ENCODE measurements at places on chromosomes 2 and 18.

DNA sequence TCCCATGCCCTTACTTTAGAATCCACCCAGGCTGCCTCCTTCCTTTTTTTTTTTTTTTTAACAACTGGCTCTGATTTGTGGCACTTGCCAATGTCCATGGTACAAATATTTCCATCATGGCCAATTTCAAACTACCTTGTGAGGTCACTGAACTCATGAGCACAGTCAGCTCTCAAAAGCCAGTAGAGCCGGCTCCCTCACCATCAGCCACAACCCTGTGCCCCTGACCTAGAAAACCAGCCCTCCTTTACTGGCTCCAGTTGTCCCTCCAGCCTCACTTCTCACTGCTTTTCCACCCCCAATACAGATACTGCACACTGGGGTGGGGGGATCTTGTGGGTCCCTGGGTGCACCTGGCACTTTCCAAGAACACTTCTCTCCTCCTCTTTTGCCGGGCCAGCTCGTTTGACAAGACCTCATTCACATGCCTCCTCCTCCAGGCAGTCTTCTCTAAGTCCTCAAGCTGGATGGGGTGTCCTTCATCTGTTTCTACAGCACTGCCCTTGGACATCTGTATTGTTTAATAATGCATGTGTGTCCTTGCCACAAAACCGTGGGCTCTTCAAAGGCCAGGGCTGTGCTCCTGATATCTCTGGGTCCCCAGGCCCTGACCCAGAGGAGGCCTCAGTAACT is 35.5 kb downstream of the SDC1 start:
- no peak for DNase-seq

GRCh38 chr2:154032220-154032619 is 160.5 kb downstream of the GALNT13 start:
- no peak for DNase-seq

DNA sequence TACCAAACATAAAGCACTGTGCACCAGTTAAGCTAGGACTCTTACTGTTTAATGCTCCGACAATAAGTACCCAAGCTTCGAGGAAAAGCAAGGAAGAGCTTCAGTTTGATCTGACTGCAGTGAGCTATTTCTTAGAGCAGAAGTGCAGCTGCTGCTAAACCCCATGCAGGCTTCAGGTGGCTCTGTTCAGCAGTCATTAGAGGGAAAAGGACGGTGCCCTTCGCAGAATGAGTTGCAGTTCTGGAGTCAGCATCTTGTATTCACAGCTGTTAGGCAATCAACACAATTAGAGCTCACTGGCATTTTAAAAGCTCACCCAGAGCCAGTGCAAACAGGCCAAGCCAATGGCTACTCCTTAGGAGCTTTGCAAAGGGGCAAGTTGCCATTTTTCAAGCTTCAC is 1.5 kb upstream of the CERKL start:
- no peak for DNase-seq

DNA sequence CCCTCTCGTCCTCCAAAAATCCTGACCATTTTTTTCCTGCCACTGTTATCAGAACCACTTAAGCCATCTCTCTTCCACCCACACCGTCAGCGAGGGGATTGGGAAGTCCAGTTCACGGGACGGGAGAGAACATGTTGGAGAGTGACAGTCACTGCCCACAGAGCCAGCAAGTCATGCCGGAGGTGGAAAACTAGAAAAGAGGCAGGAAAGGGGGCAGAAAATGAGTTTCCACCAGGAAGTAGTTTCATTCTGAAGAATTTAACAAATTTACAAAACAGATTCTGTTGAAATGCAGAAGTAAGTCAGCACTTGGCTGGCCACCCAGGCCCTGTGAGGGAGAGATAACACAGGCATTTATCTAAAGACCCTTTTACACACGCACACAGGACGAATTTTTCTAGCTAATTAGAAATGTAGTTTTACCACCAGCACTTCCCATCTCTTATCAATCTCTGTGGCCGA is 431.3 kb downstream of the TSN start:
- DNase-seq, result no peak

GRCh38 chr2:160469621-160470204 is 23.9 kb downstream of the RBMS1 start:
- DNase-seq, result no peak
